ENCODE measurements at places on chromosomes 7 and 10. TPM values are rescaled to one million over a fixed set of nuclear protein-coding genes. Genes with fewer than 3 reads are reported as not detected.

FAM25G gene
- not detected for total RNA-seq

GSTO2 gene
- total RNA-seq = 12.7 TPM

GRCh38 chr10:119503821-119504220 is 38.7 kb downstream of the RGS10 start:
- no peaks in the 10 kb centered on the region for H3K27me3 ChIP-seq
- H3K4me1 ChIP-seq = no peaks in the 10 kb centered on the region
- H3K27ac ChIP-seq = no peak overlapping the region
- no peak for DNase-seq
- no peak overlapping the region for H3K4me3 ChIP-seq

ITPRID1 gene
- 0.13 TPM for total RNA-seq

DNA sequence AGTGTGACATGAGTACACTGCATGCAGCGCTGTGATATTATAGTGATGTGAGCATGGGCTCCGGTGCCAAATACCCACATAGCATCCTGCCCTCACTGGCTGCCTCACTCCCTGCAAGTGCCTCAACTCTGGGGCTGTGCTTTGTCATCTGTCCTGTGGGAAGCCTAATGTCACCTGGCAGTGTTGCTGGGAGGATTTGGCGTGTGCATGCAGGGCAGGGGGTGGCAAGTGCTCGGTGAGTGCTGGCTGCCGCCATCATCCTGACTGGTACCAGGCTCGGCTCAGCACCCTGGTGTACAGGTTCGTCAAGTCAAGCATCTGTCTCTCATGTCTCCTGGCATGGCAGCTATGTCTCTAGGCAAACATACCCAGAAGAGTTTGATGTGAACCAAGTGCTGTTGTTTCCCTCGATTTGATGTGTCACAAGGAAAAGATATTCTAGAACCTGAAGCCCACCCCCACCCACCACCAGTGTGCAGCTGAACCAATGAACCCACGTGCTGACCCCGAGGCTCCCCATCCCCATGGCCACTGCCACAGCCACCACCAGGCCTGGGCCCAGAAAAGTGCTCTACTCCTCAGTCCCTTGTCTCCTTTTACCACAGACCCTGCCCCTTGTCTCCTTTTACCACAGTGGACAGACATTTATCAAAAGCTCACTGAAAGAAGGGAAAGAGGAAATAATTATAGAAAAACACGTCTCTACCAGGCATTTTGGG is 135.8 kb downstream of the MAPK8 start:
- no peaks in the 10 kb centered on the region for H3K27me3 ChIP-seq
- DNase-seq = peak; percentile 39
- H3K4me3 ChIP-seq = no peak overlapping the region
- no peaks in the 10 kb centered on the region for H3K36me3 ChIP-seq
- H3K27ac ChIP-seq = no peak overlapping the region

DNA sequence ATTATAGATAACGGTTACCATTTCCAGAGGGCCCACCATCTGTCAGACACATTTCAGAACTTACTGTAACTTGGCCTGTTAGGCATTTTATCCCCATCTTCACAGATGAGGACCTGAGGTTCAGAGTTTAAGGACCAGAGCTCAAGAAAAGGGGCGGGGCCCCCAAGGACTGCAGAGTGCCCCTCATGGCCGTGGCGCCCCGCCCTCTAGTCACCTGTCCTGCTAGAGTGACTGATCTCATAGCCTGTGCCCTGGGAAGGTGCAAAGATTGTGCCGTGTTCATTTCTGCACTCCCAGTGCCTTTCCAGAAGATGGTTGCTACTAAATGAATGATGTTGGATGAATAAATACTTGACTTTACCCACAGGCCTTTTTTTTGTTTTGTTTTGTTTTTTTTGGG is 107.0 kb downstream of the XRCC2 start:
- H3K27ac ChIP-seq = no peak overlapping the region
- no peaks in the 10 kb centered on the region for H3K27me3 ChIP-seq
- no peak for DNase-seq
- no peaks in the 10 kb centered on the region for H3K4me1 ChIP-seq
- H3K4me3 ChIP-seq = no peak overlapping the region
- no peaks in the 10 kb centered on the region for H3K36me3 ChIP-seq

GRCh38 chr7:54995166-54995565 is 23.7 kb upstream of the EGFR start:
- no peaks in the 10 kb centered on the region for H3K4me1 ChIP-seq
- no peaks in the 10 kb centered on the region for H3K36me3 ChIP-seq
- H3K4me3 ChIP-seq = no peak overlapping the region
- no peak for DNase-seq

FAM24A gene
- total RNA-seq = not detected

ANK3 gene
- 48.9 TPM for total RNA-seq

DNA sequence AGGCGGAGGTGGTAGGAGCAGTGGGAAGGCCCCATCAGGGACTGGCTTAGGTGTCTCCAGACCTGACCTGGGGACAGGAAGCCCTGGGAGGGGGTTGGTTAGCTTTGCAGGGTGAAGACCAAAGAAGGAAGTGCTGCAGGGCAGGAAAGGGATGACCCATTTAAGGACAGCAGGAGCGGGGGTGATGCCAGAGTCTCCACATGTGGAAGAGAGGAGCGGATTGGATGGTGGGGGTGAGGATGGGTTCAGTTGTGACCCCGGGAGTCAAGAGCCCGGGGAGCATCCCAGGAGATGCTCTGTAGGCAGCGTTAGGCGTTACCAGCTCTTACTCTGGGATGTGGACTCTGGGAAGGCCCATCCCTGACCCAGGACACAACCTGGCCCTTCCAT is 3.1 kb upstream of the LDB3 start:
- no peaks in the 10 kb centered on the region for H3K4me1 ChIP-seq
- H3K4me3 ChIP-seq = no peak overlapping the region
- H3K36me3 ChIP-seq = no peaks in the 10 kb centered on the region
- no peak for DNase-seq
- H3K27ac ChIP-seq = no peak overlapping the region
- H3K27me3 ChIP-seq = no peaks in the 10 kb centered on the region

- H3K36me3 ChIP-seq = peaks cover 18% of the 10 kb centered on the region
- 0 out of 2 replicates have a peak overlapping the region, but pooled peaks have one; percentile 32 for H3K27ac ChIP-seq
- H3K27me3 ChIP-seq = no peaks in the 10 kb centered on the region
- peak overlapping the region; percentile 81 for H3K4me3 ChIP-seq
Measured at GRCh38 chr7:112452102-112452888, 2.0 kb downstream of the IFRD1 start.

DNA sequence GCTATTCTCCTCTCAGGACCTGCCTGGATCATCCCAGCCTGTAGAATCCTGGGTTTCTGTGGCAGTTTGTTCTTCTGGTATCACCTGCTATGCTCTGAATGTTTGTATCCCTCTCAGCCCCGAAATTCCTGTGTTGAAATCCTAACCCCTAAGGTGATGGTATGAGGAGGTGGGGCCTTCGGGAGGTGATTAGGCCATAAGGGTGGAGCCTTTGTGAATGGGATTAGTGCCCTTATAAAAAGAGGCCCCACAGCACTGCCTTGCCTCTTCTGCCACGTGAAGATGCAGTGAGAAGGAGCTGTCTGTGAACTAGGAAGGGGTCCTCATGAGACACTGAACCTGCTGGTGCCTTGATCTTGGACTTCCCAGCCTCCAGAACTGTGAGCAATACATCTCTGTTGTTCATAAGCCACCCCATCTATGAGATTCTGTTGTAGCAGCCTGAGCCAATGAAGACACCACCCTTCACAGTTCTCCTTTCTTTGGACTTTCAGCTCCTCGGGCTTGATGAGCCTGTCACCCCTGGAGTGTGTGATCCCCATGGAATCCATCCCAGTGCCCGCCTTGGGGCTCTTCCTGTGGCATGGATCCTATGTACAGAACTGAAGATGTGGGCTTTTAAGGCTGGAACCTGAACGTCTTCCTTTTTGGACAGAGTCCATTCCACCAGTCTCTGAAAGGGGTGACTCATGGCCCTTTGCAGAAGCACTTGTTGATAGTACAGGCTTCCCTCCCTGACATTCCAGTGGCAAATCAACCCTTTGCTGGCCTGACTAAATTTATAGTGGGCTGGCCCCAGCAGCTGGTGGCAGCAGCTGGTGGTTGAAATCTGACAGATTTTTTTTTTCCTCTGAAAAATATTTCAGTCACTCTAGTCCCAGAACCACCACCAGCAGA is 138.0 kb downstream of the TACC2 start:
- peaks cover 6% of the 10 kb centered on the region for H3K4me1 ChIP-seq
- H3K27ac ChIP-seq = peak overlapping the region; percentile 38
- no peak for DNase-seq

HYAL4 gene
- not detected for total RNA-seq

DNA sequence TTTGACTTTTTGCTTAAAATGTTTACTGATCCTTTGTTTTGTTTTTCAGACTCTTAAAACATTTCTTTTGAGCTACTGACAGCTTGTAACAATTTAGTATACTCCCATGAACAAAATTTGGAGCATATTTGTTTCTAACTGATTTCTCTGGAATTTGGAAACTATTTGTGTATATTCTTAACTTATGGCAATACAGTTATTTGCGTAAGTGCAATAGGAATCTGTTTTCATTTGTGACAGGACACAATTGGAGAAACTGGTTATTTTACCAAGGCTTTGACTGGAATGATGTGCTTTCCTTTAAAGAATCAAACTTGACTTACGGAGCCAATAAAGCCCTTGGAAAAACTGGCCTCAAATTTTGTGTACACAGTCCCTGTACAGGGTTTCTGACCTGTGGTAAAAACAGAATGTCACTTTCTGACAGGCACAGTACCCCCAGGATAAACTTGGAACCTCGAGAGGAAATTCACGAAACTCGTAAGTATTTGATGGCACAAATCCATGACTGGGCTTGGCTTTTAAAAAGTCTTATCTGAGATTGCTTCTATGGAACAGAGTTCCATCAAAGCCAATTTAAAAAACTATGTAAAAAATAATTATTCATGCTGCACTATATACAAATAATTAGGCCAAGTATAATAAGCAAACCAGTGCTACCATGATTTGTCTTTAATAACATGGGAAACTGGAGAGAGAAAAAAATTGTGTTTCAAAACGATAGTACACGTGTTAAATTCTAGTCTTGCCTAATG is 70.4 kb downstream of the ST8SIA6 start:
- no peaks in the 10 kb centered on the region for H3K27me3 ChIP-seq
- no peak overlapping the region for H3K4me3 ChIP-seq
- no peaks in the 10 kb centered on the region for H3K36me3 ChIP-seq
- DNase-seq = no peak
- H3K4me1 ChIP-seq = no peaks in the 10 kb centered on the region

GRCh38 chr10:102610441-102610887 is 33.8 kb upstream of the TRIM8 start:
- H3K27ac ChIP-seq = no peak overlapping the region
- H3K4me3 ChIP-seq = no peak overlapping the region
- no peak for DNase-seq
- no peaks in the 10 kb centered on the region for H3K27me3 ChIP-seq
- H3K36me3 ChIP-seq = no peaks in the 10 kb centered on the region

DNA sequence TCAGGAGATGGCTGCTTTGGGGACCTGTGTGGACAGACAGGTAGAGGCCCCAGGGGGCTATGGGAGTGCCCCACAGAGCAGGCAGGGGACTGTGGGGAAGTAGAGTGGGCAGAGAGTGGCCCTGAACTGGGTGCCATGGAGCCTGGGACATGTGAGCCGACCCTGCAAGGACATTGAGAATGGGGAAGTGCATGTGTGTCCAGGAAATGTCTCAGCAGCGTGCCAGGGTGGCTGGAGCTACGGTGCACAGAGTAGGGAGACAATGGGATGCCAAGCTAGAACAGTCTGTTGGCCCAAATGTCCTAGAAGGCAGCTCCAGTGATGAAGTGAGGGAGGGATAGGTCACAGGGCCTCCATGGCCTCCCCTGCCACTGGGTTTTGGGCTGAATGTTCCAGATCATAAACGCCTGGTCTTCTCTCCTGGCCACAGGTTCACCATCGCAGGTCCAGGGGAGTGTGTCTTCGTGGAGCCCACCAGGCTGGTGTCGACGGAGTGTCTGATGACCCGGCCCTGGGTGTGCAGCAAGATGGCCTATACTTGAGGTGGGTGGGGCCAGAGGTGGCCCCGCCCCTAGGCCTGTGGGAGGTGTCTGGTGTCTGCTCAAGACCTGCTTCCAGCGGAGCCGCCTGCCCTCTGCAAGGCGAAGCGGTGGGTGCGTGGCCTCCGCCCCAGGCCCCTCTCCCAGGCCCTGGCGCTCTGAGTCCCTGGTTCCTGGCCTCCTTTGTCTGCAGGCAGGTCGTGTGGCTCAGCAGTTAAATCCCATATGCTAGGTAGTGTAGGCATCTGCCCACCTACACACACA is 20.5 kb downstream of the CLEC2L start:
- H3K36me3 ChIP-seq = no peaks in the 10 kb centered on the region
- peaks cover 10% of the 10 kb centered on the region for H3K4me1 ChIP-seq
- H3K4me3 ChIP-seq = no peak overlapping the region
- DNase-seq = no peak
- no peaks in the 10 kb centered on the region for H3K27me3 ChIP-seq

FBXO24 gene
- total RNA-seq = 0.59 TPM

GRCh38 chr10:91219371-91220193 is 881 bp upstream of the PCGF5 start:
- H3K36me3 ChIP-seq = no peaks in the 10 kb centered on the region
- H3K4me3 ChIP-seq = peak overlapping the region; percentile 13
- peaks cover 37% of the 10 kb centered on the region for H3K27me3 ChIP-seq
- H3K4me1 ChIP-seq = no peaks in the 10 kb centered on the region
- H3K27ac ChIP-seq = no peak overlapping the region
- DNase-seq = no peak

DNA sequence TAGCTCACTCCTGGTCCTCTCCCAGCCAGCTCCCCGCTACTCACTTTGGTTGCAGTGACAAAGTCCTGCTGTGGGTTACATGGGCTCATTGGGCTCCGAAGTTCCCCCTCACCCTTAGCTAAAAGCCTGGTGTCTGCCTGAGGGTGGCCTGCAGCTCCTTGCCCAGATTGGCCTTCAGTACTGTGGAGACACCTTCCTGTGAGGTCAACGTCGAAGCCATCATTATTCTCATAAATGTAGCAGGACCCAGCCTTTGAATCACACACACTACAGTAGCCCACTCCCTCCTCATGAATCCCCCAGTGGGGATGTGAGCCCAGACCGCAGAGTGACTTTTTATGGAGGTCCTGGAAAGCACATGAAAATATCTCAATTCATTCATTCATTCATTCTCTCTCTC is 10.5 kb downstream of the MBL2 start:
- no peaks in the 10 kb centered on the region for H3K4me1 ChIP-seq
- no peaks in the 10 kb centered on the region for H3K36me3 ChIP-seq
- no peak overlapping the region for H3K27ac ChIP-seq
- no peak overlapping the region for H3K4me3 ChIP-seq
- no peak for DNase-seq

DNA sequence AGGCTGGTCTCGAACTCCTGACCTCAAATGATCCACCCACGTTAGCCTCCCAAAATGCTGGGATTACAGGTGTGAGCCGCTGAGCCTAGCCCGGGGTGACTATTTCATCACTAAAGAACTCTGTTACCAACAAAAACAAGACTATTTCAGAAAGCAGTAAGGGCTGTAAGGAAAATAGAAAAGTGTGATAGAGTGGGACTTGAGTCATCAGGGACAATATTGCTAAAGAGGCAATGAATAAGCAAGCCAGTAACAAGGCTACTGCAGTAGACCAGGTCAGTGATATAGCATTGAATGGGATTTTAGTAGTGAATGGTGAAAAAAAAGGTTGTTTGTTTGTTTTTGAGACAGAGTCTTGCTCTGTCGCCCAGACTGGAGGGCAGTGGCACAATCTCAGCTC is 51.7 kb downstream of the SVOPL start:
- no peak overlapping the region for H3K4me3 ChIP-seq
- no peaks in the 10 kb centered on the region for H3K4me1 ChIP-seq
- no peak for DNase-seq
- no peaks in the 10 kb centered on the region for H3K27me3 ChIP-seq

GRCh38 chr10:116769791-116770190 is 27.4 kb upstream of the HSPA12A start:
- no peaks in the 10 kb centered on the region for H3K4me1 ChIP-seq
- H3K4me3 ChIP-seq = no peak overlapping the region
- no peak for DNase-seq
- no peak overlapping the region for H3K27ac ChIP-seq
- H3K36me3 ChIP-seq = no peaks in the 10 kb centered on the region
- no peaks in the 10 kb centered on the region for H3K27me3 ChIP-seq
